Activated T-cell treated with anti-CD3 and anti-CD28 coated beads, Interleukin-2, amount 50 U/mL, for 48 hours (primary cell): ENCODE measurements at places on chromosomes 2 and 18.

DNA sequence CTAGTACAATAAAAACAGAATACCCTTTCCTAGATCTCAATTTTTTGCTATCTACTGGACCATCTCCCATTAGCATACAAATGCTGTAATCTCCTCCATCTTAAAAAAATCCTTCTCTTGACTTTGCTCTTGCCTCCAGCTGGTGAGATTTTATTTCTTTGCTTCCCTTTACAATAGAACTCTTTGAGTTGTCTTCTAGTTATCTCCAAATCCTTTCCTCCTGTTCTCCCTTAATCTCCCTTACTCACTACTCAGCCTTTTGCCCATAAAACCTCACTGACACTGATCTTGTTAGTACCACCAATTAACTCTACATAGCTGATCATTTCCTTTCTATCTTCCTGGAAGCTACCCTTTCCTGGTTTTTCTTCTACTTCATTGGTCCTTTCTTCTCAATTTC lies 63.5 kb upstream of the FRZB start:
- no peak for DNase-seq

- no peak for DNase-seq
Measured at GRCh38 chr2:11631462-11631861, 38.5 kb downstream of the NTSR2 start.

- no peak for DNase-seq
Measured at GRCh38 chr2:240780023-240780700, 39.9 kb downstream of the KIF1A start.

- DNase-seq: no peak
Measured at GRCh38 chr2:220127311-220127710, 499.9 kb downstream of the SLC4A3 start.

DNA sequence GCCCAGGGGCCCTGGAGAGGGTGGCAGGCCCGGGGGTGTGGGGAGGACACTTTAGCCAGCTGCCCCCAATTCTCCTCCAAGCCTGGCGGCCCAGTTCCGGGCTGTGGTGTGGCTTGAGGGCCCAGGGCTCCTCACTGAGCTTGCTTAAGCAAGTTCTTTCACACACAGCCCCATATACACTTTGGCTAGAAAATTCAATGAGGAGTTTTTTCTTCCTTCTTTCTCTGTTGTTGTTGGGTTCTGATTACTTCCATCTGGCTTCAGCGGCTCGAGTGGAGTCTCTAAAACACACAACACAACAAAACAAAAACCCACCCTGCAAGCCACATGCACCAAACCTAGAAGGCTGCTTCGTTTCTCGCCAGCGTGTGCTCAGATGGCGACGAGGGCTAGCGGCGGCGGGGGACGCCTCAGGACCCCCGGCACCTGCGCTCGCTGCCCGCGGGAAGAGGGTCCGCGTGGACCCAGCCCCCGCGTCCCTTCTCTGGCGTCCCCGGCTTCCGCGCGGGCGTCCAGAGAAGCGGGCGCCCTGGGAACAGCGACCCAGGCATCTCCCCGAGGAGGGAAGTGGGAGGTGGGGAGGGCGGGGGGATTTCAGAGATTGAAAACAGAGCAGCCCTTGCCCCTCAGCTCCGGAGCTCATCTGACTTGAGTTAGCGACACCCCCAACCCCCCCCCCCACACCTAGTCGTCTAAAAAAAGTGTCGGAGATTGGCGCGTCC lies 577 bp upstream of the GLI2 start:
- DNase-seq: no peak

DNA sequence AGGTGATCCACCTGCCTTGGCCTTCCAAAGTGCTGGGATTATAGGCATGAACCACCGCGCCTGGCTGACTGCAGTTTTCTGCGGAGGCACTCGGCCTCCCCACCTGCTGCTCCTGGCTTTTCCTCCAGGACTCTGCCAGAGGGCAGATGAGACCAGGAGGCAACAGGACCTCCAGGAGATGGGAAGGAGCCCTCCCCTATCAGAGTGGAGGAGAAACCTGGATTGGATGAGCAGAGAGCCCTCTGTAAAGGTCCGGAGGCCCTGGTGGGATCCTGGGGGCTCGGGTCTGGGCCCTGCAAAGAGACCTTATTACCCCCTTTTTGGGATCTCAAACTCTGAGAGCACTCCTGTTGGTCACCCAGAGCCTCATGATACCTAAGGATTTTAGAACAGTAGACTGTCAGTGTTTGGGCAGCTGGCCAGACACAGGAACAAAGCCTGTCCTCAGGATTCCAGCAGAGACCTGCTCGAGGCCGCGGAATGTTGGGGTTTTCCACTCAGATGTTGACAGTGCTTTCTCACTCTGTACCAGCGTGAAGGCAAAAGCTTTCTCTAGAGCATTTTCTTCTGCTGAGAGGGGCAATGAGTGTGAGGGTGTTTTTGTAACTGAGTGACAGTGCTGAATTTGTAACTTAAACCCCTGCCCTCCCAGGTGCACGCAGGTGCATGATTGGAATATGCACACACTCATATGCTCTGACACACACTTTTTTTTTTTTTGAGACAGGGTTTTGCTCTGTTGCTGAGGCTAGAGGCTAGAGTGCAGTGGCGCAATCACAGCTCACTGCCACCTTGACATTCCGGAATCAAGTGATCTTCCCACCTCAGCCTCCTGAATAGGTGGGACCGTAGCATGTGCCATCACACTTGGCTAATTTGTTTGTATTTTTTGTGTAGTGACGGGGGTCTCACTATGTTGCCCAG lies 48.4 kb downstream of the NPPC start:
- DNase-seq: no peak

- DNase-seq: no peak
Measured at GRCh38 chr2:74764429-74765272, 69.3 kb upstream of the HK2 start.

DNA sequence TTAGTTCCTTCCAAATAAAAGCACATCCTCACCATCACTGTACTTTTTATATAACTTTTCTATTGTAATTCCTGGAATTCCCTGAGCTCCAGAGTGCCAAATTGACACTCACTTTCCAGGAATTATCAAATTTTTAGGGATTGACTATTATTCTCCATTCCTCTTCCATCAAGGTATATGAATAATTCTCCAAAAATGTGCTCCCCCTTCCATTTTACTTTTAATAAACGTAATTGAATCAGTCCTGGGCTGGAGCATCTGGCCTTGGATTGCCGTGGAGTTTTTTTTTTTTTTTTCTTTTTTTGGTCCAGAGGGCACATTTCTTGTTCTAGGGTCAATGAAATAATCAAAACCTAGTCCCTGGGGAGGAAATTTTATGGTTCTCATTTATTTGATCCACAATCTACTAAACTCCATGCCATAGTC lies 304.3 kb downstream of the CDCA7 start:
- no peak for DNase-seq
